Activated T-cell treated with anti-CD3 and anti-CD28 coated beads for 48 hours (primary cell): ENCODE measurements at places on chromosomes 2 and 18.

- no peak for DNase-seq
Measured at GRCh38 chr18:1438458-1438910, 533.8 kb downstream of the ADCYAP1 start.

DNA sequence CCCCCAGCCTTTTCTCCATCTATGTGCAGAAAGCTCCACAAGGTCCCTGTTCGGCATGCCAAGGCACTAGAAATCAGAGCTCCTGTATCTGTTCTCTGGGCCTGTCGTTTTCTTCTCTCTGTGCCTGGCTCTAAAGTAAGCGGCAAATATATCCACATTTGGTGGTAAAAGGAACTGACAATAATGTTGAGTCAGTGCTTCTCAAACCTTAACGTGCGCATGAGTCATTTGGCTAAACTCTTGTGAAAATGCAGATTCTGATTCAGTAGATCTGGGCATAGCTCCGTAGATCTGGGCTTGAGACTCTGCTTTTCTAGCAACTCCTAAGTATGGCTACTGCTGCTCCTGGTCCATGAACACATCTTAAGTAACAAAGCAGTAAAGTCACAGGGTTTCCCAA lies 16.5 kb upstream of the ACSL3 start:
- no peak for DNase-seq

- no peak for DNase-seq
Measured at GRCh38 chr2:241413929-241414580, 58.0 kb downstream of the FARP2 start.

DNA sequence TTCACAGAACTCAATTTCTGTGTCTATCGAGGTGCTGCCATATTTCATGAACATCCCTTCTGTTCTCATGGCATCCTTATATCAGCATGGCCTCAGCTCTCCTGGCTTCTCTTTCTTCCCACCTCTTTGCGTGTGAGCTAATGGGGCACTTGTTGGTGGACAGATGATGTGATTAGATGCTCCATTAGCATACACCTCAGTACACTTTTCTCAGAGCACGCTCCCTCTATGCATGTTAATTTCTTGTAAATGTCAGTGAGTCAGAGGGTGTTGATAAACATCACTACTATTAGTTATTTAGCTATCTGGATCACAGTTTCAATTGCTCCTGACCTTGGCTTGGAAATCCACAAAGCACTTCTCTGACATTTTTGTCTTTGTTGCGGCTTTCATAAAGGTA lies 159.4 kb downstream of the CD8B2 start:
- no peak for DNase-seq

DNA sequence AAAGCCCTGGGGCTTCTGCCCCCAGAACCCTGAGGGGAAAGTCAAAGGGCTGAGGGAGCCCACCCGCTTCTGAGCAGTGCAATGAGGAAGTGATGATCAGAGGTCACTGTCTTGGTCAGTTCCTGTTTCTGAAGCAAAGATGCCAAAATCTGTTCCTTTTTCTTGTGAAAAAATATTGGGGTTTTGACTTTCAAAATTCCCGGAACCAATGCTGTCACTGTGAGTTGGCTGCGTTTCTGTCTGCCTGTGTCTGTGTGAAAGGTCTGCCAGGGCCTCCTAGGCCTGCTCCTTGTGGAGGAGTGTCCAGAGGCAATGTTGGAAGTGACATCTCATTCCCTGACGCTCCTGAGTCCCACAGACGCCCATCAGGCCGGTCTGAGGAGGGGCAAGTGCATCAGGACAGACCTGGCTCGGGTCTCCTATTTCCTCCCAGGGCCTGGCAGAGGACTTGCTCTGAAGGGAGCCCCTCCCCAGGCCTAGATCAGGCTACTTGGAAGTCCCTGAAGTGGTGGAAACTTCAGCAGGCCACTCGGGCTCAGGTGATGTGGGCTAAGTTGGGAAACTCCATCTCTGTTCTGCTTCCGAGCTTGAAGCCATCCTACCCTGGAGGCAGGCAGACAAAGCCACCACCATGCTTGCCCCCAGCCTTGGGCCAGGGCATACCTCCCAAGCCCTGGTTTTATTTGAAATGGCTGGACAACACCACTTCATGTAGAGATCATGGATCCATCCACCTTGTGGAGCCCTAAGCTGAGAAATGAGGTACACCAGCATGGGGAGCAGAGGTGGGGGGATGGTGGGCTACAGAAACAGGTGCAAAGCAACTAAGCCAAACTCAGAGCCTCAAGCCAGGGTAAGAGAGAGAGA lies 51.0 kb downstream of the PKDCC start:
- no peak for DNase-seq

DNA sequence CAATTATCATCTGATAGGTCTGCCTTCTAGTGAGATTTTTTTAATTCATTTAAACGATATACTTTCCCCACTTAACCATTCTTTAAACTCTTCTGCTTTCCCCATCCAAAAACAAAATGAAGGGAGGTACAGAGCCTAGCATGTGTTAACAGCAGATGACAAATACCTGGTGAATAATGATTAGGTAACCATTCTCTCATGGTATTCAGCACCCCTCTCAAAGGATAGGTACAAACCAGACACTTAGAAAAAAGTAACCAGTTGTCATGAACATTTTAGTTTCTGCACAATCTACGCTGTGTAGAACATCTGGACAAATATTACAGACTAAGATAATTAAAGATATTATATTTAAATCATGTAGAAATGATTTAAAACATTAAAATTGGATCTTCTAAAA lies 56.3 kb downstream of the DNAH7 start:
- DNase-seq, result no peak

DNA sequence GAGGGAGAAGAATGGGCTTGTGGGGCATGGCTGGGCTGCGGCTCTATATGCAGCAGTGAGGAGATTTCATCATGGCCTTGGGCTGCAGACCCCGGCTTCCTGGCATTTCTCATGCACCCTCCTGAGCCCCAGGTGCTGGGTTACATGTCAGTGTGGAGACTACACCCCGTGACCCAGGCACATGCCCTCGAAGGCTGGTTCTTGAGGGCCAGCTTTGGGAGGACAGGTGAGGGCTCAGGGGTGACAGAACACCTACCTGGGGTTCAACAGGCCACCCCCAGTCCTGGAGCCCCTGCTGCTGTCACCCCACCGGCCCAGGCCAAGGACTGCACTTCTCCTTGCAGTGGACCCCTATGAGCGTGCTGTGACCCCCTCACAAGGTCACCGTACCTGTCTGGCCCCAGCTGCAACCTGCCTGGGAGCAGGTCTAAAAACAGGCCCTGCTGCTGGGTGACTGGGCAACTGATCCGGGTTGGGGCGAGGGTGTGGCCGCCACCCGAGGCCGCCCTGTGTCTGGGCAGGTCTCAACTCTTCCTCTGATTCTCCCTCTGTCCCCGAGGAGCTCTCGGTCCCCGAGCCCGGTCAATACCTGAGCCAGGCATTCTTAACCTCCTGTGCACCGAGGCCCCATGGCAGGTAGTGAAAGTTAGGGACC lies 94.8 kb upstream of the OTOS start:
- DNase-seq, result no peak

- DNase-seq, result no peak
Measured at GRCh38 chr18:11885278-11885947, 22.7 kb downstream of the MPPE1 start.

DNA sequence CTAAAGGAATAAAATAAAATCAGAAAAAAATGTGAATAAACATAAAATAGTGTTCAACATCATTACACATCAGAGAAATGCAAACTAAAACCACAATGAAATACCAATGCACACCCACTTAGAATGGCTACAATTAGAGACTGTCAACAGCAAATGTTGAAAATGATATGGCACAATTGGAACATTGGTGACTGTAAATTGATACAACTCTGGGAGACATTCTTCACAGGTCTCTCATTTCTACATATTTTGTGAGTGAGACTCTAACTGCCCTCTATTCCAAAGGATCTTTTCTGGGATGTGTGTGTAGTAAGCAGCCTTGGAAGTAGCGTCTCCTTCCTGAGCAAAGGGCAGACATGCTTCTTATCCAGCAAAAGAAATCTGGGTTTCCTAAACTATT lies 323.0 kb downstream of the FBXO15 start:
- no peak for DNase-seq

- DNase-seq, result no peak
Measured at GRCh38 chr2:230891509-230891908, 26.8 kb downstream of the ITM2C start.

DNA sequence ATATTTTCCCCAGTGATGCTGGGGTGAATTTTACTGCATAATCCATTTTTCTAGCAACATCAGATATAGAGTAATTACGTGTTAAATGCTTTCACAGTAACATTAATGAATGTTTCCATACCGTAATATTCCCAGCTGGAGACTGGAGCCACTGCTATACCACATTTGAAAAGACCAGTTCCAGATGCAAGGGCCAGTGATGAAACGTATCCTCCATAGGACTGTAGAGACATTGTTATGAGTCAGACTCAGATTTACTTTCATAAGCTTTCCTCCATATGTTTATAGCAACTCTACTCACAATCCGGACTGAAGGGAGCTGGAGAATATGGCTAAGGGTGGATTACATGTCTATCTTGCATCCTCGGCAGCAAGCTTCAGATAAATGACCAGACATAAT lies 22.7 kb upstream of the GCG start:
- no peak for DNase-seq

GRCh38 chr2:127183771-127184170 lies 36.3 kb downstream of the CYP27C1 start:
- DNase-seq, result no peak

GRCh38 chr2:57809230-57809629 lies 237.4 kb upstream of the VRK2 start:
- no peak for DNase-seq

DNA sequence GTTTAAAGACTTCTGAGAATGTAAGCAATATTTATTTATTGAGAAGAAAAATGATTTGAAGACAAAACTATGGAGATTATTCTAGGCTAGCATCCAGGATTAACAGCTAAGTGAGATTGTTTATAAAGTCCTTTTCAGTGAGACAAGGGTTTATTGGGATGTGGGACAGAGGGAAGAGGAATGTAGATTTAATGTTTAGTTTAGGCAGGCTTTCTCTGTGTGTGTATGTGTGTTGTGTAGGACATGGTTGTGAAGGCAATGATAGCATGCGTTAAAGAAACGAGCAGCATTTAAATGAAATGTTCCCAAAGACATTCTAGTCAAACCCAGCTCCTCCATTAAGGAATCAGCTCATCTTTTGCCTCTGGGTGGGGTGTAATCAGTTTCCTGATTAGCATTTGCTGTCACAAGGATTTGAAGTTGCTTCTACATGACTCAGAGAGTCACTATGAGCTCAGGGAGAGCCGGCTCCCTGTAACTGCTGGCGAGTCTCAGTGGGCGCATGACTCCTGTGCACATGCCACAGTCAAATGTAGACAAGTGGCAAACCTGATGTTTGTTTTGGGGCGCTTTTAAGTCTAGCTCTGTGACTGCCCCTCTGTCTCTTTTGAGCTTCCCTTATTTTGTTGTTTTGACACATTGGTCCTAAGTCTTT lies 442.2 kb upstream of the CELF4 start:
- no peak for DNase-seq

DNA sequence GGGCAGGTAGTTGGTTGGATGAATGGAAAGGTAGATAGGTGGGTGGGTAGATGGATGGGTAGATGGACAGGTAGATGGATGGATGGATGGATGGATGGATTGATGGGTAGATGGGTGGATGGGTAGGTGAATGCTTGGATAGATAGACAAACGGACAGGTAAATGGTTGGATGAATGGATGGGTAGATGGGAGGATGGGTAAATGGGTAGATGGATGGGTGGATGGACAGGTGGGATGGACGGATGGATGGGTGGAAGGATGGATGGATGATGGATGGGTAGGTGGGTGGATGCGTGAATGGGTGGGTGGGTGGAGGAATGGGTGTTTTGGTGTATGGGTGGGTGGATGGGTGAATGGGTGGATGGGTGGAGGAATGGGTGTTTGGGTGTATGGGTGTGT lies 50.1 kb upstream of the ASAP2 start:
- DNase-seq, result no peak

DNA sequence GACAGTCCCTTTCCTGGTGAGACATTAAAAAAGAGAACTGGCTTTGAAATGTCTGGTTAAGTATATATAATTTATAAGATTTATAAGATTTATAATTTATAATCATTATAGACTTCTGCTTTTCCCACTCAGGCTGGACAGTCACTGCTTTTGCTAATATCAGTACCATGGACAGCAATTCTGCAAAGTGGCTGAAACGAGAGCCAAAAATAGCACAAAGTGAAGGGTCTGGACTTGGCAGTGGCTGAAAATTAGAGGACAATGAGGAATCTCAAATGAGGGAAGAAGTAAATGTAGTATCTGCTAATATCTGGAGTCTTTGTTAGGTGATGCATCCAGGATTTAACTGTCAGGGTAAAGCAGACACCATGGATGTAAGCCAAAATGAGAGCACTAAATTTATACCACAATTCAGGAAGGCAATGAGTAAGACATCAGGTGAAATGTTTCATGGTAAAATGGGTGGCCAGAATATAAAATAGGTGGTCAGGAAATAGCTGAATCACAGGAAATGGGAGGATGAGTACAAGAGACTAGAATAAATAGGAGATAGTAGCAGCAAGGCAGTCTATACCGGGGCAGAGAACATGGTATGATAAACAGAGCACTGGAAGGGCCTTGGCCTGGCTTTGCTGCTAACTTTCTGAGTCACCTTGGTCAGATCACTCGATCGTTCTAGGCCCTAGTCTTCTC lies 39.6 kb upstream of the BOD1L2 start:
- DNase-seq, result no peak

DNA sequence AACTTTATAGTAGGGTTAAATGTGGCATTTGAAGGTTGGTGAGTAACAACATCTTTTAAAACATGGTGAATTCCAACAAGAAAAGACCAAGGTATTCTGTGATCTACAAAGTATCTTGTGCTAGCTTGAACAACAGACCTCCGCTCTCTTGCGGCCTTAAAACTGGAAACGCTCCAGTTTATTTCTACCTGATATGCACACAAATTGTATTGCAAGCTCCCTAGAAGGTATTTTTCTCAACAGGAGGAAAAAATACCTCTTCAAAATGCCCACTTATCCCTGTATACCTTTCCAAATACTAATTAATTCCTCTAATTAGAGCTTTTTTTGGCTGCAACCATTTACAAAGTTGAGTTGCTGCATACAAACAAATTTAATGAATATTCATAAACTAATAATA lies 69.5 kb downstream of the KCNH7 start:
- no peak for DNase-seq

DNA sequence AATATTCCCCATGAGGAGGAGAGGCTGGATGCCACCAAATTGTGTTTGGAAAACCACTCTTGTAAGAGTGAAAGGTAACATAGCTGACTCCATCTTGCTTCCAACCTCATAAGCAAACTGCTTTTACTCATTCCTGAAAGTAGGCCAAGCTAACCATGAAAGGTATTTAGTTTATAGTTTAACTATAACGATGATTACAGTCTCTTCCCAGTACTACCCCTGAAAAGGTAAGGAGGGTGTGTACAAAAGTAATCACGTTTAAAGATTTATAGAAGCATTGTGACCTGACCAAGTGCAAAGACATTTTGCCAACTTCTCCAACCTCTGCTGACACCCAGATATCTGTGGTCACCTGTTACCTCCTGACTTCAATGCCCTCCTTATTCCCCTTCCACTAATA lies 122.6 kb downstream of the CD8B2 start:
- no peak for DNase-seq

- DNase-seq, result no peak
Measured at GRCh38 chr18:45373286-45373880, 241.9 kb upstream of the SLC14A2 start.

GRCh38 chr18:37343542-37343851 lies 222.1 kb downstream of the CELF4 start:
- no peak for DNase-seq

GRCh38 chr2:25711675-25712354 lies 38.4 kb upstream of the DTNB start:
- no peak for DNase-seq

- no peak for DNase-seq
Measured at GRCh38 chr2:232477751-232478510, 9.7 kb downstream of the ECEL1 start.

GRCh38 chr2:177692783-177693269 lies 300.3 kb downstream of the AGPS start:
- DNase-seq, result no peak
